Activated naive CD4-positive, alpha-beta T cell treated with Interleukin-2 at 50 U/mL for 16 hours (primary cell): ENCODE measurements at places on chromosomes 2 and 18.

GRCh38 chr2:138113871-138114525 lies 149.7 kb downstream of the HNMT start:
- DNase-seq: no peak

- DNase-seq: no peak
These were observed 837.4 kb upstream of the ID2 start for GRCh38 chr2:7844414-7844965.

GRCh38 chr2:10591207-10591606 lies 98.6 kb downstream of the NOL10 start:
- DNase-seq: no peak

DNA sequence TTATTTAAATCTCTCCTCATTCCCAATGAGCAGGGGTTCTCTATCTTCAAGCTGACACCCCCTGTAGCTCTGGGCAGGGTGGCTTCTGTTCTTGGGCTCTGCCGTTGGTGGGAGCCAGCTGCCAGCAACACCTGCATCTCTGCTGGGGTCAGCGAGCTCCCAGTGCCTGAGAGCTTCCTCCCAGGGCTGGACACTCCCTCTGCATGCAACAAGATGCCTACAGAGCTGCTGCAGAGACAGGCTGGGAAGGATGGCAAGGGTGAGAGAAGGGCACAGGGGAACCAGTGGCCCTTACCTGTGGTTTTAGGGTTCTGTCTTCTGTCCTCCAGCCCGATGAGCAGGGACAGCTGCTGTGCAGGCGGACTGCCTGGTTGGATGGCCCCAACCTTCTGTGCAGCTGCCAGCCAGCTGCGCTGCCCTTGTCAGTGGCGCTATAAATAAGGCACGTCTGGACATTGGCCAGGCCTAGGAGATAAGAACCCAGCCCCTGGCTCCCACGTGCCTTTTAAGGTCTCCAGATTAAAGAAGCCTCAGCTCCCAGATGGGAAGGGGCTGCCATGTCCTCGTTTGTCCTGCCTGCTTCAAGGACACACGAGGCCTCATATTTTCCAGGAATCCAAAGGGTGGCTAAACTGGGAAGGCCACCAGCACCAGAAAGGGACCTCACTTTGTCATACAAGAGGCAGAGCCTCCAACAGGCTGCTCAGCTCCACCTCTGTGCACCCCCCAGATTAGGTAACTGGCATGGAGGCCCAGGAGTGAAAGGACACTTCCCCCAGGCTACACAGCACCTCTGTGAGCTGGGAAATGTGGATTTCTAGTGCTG lies 39.5 kb upstream of the FHL2 start:
- DNase-seq: no peak
